Camera-type eye (tissue), 1 donor: ENCODE measurements at places on chromosomes 1 and 21. TPM values are rescaled to one million over a fixed set of nuclear protein-coding genes. Genes with fewer than 3 reads are reported as not detected.

Gene ASCL5
- not detected for total RNA-seq

Gene WDR64
- total RNA-seq: 1.3 TPM

Gene ICOSLG
- 1.6 TPM for total RNA-seq

Gene SPRR2A
- total RNA-seq: not detected

Gene ASTN1
- 36.5 TPM for total RNA-seq

Gene CELA3A
- not detected for total RNA-seq

Gene LDLRAP1
- 7.0 TPM for total RNA-seq

Gene SLC45A3
- total RNA-seq: 3.1 TPM

Gene BSND
- total RNA-seq: not detected

Gene TRNP1
- total RNA-seq: 20.7 TPM

Gene CRTC2
- total RNA-seq: 8.0 TPM
